Fibroblast of mammary gland (primary cell): ENCODE measurements at places on chromosomes 2 and 18.

- DNase-seq: peak; percentile 34
Measured at GRCh38 chr2:17756668-17757067, 2.7 kb downstream of the GEN1 start.

DNA sequence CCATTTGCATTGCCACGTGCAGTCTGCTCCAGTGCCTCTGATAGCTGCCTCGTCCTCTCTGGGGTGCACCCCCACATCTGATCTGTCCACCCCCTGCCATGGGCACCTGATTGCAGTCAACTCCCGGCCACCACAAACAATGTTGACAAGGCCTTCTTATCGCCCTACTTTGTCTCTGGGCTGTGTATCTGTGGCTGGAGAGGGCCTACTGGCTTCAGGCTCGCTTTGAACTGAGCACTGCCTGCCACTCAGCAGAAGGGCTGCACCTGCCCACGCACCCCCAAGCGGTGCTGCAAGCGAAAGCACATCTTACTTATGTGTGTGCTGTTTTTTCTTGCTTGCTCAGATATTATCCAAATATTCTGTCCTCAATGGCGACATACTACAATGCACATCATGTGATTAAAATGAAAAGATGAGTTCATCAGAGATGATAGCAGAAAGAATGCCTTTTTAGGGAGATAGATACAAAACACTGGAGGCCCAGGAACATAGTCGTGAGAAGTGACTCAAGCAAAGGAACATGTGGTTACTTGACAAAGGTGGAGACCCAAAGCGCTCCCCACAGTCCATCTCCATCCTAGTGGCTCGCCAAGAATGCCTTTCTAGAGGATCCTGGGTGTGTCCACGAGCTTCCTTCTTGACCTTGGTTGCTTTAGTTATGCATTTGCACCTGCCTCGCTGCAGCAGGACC, 28.8 kb downstream of the FBLN7 start:
- DNase-seq: no peak

DNA sequence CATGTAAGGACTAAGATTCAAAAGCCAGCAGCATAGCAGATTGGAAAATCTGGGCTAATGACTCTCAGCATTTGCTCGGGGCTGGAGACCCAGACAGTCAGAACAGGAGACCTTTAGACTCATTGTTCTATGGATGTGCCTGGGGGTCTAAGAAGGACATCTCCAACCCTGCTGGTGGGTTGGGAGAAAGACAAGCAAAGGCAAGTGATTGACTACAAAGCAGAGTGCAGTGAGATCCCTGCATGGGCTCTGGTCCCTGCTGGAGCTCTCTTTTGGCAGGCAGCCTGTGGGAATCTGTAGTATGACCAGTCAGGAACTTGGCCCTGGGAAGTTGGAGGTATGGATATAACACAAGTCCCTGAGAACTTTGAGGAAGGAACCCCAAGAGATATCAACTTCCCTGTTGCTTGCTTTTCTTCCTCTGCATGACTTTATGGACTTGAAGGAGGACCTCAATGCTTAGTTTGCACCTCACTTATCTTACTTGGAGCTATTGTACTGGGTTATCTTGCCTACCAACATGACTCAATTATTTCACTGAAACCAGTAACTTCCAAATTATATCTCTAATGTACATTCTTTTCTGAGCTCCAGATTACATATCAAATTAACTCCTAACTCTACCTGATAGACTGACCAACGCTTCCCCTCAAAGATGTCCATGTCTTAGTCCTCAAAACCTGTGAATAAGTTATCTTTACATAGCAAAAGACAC, 236.0 kb downstream of the CYRIA start:
- no peak for DNase-seq

GRCh38 chr2:23803965-23804542, 122.9 kb downstream of the ATAD2B start:
- DNase-seq: peak; percentile 65

DNA sequence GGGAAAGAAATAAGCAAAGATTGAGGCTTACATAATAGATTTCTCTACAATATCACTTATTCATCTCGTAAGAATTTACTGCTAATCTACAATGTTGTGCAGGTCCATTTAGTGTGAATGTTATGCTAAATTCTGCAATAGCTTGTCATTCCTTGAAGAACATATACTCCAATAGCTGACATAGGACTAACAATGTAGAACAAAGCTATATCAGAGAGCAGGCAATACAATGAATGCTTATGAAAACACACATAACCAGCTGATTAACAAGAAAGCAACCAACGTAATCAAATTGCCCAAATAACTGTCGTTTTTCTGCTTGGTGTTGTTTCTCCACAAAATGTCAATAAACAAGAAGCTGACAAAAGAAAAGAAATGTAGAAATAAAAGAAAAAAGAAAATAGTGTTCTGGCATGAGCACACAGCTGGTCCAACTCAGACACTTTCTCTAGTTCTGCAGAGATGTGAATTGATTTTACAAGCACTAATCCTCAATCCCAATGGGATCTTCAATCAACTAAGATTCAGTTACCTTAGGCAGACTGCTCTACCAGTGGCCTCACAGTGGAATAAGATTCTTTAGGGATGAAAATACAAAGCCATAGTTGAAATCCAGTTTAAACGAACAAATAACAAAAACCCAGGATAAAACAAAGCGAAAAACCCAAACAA, 1024.7 kb upstream of the PIK3C3 start:
- DNase-seq: no peak

DNA sequence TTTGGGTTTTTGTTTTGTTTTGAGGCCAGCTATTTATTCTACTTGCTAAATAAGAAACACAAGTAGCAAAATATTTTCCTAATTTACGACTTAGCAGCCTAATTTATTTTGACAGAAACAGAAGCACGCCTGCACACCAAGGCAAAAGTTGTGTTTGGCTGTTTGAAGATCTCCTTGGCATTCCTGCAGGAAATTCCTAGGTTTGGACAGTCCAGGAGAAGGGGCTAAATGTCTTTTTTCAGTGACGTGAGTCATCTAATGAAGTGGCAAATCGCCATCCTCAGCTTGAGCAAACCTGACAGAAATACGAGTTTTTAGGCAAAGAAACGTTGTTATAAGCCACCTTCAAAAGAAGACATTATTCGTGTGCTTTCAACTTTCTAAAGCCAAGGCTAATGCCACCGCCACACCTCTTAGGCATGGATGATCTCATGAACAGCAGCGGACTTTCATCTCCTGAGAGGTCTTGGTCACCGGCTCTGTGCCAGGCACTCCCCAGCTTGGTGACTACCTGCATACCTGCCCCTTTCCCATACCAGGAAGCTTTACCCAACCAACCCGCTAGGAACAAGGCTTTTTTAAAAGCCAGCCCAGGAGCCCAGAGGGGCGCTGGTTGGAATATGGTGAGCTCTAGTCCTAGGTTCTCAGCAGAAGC, 30.9 kb downstream of the STK39 start:
- peak; percentile 58 for DNase-seq

DNA sequence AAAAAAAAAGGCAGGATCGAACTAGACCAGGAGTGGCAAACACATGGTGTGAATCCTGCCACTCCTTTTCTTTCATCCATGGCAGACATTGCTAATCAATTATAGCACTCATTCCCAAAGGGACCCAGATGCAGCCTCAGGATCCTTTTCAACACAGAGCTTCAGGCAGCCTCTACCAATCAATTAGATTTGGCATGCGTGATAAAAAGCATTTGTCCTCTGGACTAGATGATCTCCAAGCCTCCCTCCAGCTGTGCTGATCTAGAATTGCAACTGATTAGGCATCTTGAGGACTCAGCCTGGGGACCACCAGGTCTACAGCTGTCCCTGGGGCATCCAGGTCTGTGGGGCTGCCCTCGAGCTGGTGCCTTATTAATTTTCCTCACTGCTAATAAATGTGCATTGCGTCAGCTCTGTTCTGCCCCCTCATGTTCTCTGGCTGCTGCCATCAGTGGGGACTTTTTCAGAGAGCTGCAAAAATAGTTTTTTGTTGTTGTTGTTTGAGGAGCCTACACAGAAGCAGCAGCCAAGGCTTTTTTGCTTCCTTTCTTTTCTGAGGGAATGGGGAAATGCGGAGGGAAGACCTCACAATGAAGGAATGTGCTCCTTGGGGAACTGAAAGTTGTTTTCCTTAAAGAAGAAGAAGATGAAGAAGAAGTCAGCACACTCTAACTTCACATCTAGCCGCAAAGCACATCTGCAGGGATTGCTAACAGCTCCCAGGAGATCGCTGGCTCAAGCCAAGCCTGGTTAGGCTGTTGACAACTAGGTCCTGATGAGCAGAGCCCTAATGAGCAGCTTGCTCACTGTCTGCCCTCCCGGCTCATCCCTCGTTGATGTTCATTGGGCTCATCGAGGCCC, 8.8 kb upstream of the ATOH8 start:
- peak; percentile 100 for DNase-seq

DNA sequence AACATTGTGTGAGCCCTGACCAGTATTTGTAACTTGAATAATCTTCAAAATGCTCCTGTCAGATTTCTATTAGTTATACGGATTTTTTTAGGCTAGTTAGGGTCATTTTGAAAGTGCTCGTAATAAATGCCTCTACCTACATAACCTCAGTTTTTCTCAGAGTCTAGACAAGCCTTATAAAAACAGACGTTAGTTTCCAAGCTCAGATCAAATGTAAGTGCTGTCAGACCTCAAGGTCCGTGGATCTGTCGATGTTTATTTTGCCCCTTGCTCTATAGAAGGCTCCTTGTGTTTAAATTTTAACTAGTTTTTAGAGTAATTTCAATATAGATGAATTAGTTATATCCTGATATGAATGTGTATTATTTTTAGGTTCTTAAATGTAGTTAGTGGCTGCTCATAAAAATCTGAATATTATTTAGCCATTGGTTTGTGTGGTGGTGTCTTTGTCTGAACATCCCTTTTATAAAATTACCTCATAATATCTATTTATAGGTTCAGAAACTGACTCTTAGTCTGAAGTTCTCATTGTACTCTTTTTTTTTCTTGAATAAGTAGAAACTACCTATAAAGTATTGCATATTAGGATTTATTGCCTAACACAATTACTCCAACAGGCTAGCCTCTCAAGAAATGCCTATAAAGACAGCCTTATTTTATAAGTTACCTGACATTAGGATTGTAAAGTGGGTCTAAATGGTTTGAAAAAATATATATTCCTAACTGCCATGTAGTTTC, 71.1 kb downstream of the MTA3 start:
- DNase-seq: no peak

DNA sequence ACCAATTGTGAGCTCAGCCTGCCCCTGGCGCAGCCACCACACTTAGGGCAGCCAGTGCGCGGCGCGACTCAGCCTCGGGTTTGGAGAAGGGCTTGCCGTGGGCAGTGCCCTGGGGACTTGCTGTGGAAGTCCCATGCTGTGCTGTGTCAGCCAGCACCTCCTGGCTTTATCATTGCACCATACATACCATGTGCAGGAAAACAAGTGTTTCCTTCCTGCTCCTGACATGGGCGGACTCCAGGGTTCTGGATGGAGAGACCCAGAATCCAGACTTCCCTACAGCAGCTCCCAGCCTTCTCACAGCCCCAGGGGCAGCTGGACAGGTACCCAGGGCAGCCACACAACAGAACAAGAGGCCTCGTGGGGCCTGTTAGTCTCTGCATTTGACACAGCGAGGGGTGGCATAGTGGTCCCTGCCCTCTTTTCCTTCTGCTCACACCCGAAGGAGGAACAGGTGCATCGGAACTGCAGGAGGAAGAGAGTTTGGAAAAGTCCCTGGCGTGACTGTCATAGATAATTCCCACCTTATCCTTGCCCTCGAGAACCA, 54.2 kb downstream of the SDC1 start:
- no peak for DNase-seq
